ENCODE measurements at places on chromosomes 6 and 20.

- DNase-seq: no peak
Measured at GRCh38 chr6:100726666-100727065, 154.5 kb downstream of the ASCC3 start.

DNA sequence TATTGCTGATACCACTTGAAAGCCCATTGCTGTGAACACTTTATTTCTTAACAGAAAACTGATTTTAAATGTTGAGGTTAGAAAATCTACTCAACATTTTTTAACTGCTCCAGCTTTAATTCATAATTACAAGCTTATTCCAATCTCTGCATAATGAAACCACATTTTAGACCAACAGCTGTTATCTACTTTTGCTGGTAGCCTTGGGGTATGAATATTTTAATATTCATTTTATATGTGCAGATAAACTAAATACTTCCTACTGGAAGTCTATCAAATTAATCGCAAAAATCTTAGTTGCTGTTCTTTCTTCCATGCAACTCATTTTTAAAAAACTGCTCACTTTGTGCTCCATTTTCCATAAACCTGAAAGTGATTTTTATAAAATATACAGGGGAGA is 189.3 kb upstream of the SLC35B3 start:
- DNase-seq: no peak

- no peak for DNase-seq
Measured at GRCh38 chr20:43669332-43669731, 2.4 kb downstream of the MYBL2 start.

DNA sequence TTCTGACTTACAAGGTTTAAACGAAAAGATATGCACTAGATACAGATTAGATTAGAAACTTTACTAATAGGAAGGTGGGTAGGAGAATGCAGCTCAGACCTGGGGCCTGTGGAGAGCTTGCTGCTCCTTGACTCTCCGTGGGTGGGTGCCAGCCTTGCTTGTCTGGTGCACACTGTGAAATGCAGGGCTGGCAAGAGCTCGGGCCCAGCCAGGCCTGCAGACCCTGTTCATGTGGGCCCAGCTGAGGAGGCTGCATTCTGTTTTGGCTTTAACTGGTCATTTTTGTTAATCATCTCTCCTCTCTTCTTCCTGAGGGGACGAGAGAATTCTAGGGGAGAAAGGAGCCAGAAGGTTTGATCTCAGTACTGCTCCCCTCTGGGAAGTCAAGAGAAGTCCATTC is 325.4 kb downstream of the QKI start:
- no peak for DNase-seq

- no peak for DNase-seq
Measured at GRCh38 chr20:36285746-36286447, 20.2 kb upstream of the DLGAP4 start.

DNA sequence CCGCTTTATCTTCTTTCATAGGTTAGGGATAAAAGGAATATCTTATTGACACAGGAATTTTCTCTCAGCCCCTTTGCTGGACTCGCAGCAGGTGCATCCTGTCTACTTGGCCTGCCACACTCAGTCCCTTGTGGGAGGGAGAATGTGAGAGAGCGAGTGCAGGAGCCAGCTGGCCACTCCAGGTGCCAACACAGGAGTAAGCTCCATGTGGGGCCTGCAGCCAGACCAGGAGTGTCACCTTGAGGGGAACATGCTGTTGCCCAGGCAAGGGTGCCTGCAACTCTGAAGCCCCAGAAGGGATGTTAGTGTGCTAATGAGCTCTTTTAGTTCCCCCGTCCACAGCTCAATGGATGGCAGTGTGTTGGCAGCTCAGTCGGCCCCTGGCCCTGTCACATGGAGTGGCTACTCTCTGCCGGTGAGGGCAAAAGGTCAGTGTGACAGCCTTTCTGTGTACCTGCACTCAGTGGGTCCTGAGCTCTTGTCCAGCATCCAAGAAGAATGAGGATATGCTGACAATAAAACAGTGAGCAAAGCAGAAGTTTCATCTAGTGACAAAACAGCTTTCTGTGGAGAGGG is 57.1 kb downstream of the CRYBG1 start:
- DNase-seq: no peak

DNA sequence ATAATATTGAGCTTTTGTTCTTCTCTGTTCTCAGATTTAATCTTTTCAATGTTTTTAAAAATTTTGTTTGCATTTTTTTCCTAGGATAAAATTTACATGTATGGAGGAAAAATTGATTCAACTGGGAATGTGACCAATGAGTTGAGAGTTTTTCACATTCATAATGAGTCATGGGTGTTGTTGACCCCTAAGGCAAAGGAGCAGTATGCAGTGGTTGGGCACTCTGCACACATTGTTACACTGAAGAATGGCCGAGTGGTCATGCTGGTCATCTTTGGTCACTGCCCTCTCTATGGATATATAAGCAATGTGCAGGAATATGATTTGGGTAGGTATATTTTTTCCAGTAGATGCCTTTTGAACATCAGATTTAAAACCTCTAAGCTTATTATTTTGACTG is 89.8 kb downstream of the ATRN start:
- DNase-seq: no peak

DNA sequence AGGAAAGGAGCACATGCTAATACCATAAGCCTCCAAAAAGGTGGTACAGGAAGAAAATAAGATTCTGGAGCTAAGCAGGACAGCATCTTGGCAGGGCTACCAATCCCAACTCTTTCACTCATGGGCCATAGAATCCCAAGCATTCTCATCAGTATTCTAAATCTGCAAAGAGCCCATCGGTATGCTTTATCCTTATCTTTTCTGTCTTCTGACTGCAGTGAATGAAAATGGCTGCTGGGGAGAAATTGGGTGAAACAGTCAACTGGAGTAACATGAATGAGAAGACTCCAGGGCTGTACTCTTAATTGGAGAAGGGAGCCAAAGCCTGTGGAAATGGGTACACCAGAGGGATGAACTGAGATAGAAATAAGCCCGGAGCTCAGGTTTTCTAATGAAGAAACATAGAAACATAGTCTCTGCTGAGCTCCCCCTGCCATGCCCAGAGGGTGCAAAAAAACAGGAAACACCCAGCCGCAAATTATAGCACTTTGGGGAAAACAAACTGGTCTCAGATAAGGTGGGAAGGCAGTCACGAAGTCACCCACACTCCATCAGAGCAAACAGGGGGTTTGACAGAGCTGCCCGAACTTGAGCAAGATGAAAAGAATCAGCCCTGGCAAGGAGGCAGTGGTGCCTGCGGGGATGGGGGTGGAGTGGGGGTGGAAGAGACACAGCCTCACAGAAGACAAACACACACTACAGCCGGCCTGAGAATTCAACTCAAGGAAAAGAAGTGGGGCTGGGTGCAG is 35.4 kb upstream of the E2F3 start:
- no peak for DNase-seq

GRCh38 chr6:15936503-15936902 is 192.4 kb upstream of the MYLIP start:
- no peak for DNase-seq

DNA sequence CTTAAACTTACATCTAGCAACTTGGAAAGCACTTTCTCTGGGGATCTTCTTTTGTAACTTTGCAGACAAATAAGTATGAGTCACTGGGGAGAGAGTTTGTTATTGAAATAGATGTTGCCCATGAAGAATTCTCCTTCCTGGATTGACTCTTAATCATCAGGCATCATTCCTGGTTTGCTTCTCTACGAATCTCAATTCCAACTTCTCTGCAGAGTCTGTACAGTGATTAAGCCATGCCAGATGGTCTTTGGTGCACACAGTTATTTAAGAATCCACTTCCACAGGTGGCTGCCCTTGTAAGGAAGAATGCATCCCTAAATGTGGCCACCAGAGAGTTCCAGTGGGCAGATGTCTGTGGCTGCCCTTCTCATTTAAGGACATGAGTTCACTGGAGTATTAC is 25.7 kb downstream of the MYCT1 start:
- DNase-seq: no peak

DNA sequence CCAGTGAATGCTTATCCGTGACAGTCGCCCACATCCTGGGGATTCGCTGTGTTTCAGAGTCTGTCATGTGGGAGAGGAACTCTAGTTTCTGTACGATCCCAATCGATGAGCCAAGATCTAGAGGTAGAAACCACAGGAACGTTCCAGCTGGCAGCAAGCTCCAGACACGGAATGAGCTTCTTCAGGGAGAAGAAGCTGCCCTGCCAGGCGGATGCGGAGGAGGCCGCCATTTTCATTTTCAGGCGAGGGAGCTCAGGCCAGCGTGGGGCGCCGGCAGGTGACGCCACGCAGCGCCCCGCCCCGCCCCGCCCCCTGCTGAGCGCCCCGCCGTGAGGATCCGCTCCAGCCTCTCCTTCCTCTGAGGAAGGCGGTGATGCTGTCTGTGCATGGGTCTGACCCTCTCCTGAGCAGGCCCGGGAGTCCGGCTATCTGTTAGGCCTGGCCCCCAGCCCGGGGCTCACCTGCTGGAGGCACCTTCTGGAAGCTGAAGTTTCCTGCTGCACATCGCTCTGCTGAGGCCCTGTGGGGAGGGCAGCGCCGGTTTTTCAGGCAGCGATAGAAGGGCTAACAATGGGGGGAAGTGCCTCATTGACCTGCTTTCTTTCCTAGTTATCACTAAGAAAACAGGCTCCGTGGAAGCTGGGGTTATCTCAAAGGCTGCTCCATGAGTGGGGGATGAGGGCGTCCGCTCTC is 147.5 kb downstream of the ERMARD start:
- DNase-seq: no peak

- DNase-seq: no peak
Measured at GRCh38 chr6:10880366-10880765, 1.5 kb downstream of the GCM2 start.

DNA sequence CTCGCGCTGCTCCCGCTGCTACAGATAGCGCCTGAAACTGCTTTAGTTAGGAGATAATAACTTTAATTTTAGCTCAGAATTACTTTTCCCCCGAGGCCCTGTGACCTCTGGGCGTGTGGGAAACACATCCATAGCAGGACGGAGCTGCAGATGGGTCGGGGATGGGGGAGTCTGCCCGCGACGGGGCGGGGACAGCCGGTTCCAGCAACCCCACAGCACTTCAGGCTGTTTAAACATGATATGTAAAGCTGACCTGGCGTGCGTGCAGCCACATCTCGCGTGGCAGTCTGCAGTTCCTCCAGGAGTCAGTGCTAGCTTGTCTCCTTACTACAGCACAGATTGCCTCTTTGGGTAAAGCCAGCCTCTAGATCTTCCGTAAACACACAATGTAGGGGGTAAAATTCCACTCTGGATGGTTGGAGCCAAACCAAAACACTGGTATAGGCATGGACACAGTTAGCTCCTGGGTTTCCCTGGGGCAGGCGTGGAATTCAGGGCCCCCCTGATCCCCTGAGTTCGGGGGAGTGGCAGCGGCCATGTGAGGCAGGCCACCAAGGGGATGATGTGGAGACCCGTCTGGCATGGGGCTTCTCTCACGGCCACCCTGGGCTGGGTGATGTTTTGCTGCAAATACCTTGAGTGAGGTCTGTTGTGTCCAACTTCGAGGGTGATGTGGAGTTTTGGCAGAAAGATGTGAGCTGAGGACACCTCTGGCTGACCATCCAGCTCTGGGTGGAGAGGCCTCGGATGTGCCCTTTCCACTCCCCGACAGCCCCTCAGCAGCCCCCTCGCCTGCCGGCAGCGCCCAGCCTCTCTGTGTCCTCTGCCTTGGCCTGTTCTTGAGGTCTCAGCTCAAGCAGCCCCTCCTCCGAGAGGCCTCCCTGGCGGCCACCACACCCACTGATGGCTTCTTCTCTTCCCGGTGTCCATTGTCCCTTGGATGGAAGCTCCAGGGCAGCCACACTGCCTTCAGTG is 214.5 kb downstream of the TAF4 start:
- DNase-seq: no peak
